ENCODE measurements at places on chromosomes 5 and 9. TPM values are rescaled to one million over a fixed set of nuclear protein-coding genes. Genes with fewer than 3 reads are reported as not detected.

The TAF11L5 gene
- polyA plus RNA-seq, result not detected

The NMUR2 gene
- not detected for polyA plus RNA-seq

The GZMA gene
- polyA plus RNA-seq, result 1.8 TPM

The DBH gene
- polyA plus RNA-seq, result not detected

The MGAT1 gene
- polyA plus RNA-seq, result 121 TPM

The OR1Q1 gene
- not detected for polyA plus RNA-seq

The NSG2 gene
- not detected for polyA plus RNA-seq

The HIGD2A gene
- 220 TPM for polyA plus RNA-seq

Data from naive B cell (primary cell).